Upper lobe of right lung (tissue), 1 donor: ENCODE measurements at places on chromosomes 6 and 20. TPM values are rescaled to one million over a fixed set of nuclear protein-coding genes. Genes with fewer than 3 reads are reported as not detected.

DNA sequence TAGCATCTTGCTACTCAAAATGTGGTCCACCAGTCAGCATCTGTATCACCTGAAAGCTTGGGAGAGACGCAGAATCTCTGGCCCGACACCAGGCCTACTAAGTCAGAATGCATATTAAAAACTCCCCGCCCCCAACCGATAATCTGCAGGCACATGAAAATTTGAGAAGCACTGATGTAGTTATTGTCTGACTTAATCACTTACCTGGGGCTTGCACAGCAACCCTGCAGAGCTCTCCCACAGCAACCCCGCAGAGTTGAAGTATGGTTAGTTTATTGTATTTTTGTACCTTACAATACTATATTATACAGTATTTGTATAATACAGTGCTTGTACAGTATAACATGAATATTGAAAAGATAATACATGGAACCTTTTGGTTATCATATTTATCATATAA is 53.7 kb downstream of the KLHL31 start:
- H3K4me1 ChIP-seq, result peaks cover 9% of the 10 kb centered on the region
- no peak overlapping the region for H3K27ac ChIP-seq
- no peaks in the 10 kb centered on the region for H3K27me3 ChIP-seq

DNA sequence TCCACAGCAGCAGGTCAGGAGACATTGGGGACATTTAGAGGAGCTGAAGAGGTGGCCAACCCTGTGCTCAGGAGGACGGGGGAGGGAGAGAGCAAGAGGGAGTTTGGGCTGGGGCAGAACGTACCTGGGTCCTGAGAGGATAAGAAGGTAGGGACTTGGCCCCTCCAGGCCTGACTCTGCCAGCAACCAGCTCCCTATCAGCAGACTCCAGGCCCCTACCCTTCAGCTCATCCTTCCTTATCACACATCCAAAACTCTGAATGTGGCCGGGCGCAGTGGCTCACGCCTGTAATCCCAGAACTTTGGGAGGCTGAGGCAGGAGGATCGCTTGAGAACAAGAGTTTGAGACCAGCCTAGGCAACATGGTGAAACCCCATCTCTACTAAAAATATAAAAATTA is 5.0 kb downstream of the STMN3 start:
- peaks cover 10% of the 10 kb centered on the region for H3K4me1 ChIP-seq
- no peaks in the 10 kb centered on the region for H3K36me3 ChIP-seq
- H3K27me3 ChIP-seq, result no peaks in the 10 kb centered on the region

DNA sequence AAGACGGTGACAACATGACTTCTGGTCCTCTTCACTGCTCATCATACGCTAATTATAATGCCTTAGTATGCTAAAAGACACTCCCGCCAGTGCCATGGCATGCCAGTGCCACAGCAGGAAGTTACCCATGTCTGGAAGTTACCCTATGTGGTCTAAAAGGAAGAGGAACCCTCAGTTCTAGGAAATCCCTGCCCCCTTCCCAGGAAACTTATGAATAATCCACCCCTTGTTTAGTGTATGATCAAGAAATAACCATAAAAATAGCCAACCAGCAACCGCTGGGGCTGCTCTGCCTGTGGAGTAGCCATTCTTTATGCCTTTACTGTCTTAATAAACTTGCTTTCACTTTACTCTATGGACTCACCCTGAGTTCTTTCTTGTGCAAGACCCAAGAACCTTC is 15.8 kb upstream of the SERPINB9 start:
- no peak overlapping the region for H3K4me3 ChIP-seq
- no peaks in the 10 kb centered on the region for H3K27me3 ChIP-seq
- H3K4me1 ChIP-seq, result peaks cover 4% of the 10 kb centered on the region

- peak; percentile 98 for DNase-seq
- peaks cover 18% of the 10 kb centered on the region for H3K4me1 ChIP-seq
- H3K4me3 ChIP-seq, result peak overlapping the region; percentile 77
- no peaks in the 10 kb centered on the region for H3K27me3 ChIP-seq
These were observed 941 bp upstream of the SOX12 start for GRCh38 chr20:324177-325044.

DNA sequence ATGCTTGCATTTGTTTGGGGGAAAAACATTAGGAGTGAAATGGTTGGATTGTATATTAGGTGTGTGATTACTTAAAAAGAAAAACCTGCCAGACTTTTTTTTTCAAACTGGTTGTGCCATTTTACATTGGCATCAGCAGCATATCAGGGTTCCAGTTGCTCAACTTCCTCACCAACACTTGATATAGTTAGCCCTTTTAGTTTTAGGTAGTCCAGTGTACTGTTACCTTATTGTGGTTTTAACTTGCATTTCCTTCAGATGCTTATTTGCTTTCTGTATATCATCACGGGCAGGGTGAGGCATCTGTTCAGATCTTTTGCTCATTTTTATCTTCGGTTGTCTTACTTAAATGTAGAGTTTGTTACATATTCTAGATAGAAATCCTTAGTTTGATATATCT is 5.2 kb downstream of the XRN2 start:
- peaks cover 16% of the 10 kb centered on the region for H3K4me1 ChIP-seq
- H3K4me3 ChIP-seq, result no peak overlapping the region

DNA sequence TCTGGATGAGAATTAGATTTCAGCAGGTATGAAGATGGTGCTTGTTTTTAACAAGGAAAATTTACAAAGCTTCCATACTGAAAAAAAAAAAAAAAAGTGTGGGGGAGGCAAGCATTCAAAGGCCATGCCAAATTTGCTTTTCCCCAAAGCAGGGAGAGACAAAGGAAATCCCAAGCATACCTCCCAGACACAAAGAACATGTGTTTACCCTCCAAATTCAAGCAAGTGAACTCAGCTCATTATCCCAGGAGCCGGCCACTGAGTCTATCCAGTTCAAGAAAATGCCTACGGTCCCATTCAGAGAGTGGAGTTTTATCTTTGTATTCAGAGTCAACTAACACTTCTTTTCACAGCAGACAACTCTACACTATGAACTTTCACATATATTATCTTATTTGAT is 102.7 kb upstream of the ID4 start:
- no peaks in the 10 kb centered on the region for H3K4me1 ChIP-seq
- no peak for DNase-seq
- no peaks in the 10 kb centered on the region for H3K27me3 ChIP-seq
- H3K27ac ChIP-seq, result no peak overlapping the region
- H3K36me3 ChIP-seq, result no peaks in the 10 kb centered on the region
- H3K4me3 ChIP-seq, result no peak overlapping the region

The SLC24A3 gene
- total RNA-seq, result 13.1 TPM
